ENCODE measurements at places on chromosomes 2 and 18.

DNA sequence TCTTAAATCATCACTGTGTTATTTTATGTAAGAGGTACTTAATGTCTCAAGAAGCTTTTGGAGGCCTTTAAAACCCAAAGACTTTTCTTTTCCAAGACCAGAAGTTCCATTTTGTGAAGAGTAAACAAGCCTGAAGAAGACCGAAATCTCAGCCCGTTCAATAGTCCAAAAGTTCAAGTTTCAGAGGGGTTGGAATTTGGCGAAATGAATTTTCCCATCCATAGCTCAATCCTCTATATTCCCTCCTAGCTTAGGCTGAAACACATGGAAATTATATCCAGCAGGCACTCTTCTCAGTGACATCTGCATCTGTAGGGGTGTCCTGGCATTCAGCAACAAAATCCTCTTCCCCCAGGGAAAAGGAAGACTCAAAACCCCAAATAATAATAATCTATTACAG is 344.6 kb downstream of the ARHGAP15 start:
- no peak for DNase-seq

DNA sequence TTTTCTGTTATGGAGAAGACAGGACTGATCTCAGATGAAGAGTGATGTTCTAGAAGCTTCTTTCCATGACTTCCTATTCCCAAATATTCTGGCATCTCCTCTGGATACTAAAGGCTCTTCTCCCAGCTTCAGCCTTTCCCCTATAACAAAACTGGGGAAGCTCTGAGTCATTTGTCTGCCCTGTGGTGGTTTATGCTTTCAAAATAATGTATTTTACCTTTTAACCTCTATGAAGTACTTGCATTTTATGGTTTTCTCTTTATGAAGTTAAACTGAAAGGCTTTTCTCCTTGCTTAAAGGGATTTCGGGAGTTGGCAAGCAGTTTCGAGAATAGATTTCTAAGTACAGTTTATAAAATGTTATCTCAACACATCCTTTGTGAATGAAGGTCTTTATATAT is 104.4 kb downstream of the TANC1 start:
- DNase-seq = no peak

GRCh38 chr2:189466656-189467055 is 25.4 kb downstream of the WDR75 start:
- no peak for DNase-seq

- DNase-seq = no peak
These were observed 208.8 kb upstream of the SALL3 start for GRCh38 chr18:78770823-78771139.

DNA sequence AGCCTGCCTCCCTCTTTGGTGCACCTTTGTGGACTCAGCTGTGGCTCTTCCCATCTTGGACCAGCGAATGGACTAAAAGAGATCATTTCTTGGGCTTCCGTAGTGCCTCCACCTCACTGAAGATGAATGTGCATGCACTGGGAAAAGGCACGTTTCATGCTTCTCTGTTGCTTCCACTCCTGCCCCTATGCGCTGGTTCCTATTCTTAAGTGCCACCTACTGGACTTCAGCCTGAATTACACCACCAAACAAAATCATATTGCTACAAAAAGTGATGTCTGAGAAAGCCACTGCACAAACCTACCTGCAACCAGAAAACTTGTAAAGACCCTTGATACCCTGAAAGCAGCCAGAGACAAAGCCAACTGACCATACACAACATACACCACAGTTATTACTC is 695.6 kb downstream of the TSN start:
- no peak for DNase-seq

GRCh38 chr18:37393945-37394609 is 171.5 kb downstream of the CELF4 start:
- peak; percentile 4 for DNase-seq

- DNase-seq = no peak
These were observed 23.3 kb downstream of the CHST10 start for GRCh38 chr2:100394111-100394641.

GRCh38 chr2:118823633-118824032 is 23.8 kb downstream of the EN1 start:
- no peak for DNase-seq

GRCh38 chr2:61443342-61444041 is 27.4 kb downstream of the USP34 start:
- DNase-seq = no peak

DNA sequence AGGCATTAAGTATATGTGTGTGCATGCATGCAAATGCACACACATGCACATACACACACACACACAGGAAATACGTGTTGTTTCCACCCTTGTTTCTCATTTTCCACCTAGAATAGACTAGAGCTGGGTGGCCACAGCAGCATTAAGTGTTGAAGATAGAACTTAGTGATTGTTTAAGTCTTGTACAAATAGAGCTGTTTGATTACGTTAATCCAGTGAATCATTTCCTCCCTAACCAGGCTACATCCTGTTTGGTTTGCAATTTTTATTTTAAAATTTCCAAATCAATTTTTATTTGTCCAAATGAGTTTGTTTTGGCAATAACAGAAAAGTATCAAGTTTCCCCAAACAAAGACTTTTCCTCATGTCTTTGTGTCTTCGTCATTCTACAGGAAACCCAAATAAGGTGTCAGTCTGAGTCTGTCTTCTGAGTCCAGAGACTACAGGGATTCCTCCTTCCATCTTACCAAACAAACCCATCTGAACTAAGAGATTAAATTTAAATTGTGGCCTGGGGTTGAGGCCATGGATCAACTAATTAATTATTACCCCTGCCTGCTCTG is 74.6 kb upstream of the GALNT5 start:
- no peak for DNase-seq

DNA sequence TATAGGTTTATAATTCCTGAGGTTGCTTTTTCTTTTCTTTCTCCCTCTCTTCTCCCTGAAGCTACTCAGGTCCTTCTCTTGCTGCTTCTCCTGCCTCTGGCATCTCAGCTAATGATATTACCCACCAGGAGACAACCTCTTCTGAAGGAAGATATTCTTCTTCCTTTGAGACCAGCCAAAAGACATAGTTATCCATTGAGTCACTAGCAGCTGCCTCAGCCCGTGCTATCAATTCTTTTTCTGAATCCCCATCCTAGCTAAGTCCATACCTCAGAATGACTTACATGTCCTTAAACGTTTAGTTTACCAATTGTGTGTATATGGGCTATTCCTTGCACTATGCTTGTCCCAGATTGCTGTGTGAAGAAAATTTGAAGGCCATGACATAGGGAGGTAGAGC is 25.0 kb upstream of the RNF103 start:
- no peak for DNase-seq

GRCh38 chr2:98505311-98505808 is 60.7 kb downstream of the INPP4A start:
- DNase-seq = no peak

DNA sequence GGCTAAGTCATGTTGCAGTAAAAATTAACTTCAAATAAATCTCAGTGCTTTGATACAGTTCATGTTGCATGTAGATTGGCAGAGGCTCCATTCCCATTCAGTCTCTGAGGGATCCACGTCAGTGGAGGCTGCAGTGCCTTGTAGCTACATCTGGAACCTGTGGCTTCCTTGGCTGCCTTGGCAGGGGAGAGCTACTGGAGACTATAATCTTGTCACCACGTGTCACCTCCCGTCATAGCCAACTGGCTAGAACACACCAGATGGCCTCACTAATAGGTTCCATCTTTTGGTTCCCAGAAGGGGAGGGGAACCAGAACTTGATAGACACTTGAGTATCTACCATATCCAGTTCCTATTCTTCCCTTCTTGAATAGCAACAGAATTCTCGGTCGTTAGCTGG is 28.4 kb downstream of the E2F6 start:
- DNase-seq = no peak

Measured in activated T-cell treated with anti-CD3 and anti-CD28 coated beads, Interleukin-2, amount 50 U/mL, for 72 hours (primary cell).